Epithelial cell of umbilical artery (primary cell): ENCODE measurements at places on chromosomes 6 and 20. TPM values are rescaled to one million over a fixed set of nuclear protein-coding genes. Genes with fewer than 3 reads are reported as not detected.

MUC22 gene
- total RNA-seq = not detected in 2 replicates

CSNK2A1 gene
- 95.5 and 149 TPM in 2 replicates for total RNA-seq

LKAAEAR1 gene
- total RNA-seq = 0.97 TPM in 1 of 2 replicates, not detected in the other

MRPS18A gene
- 54.9 and 66.3 TPM in 2 replicates for total RNA-seq

PHACTR3 gene
- not detected in 2 replicates for total RNA-seq

RPS6KA2 gene
- total RNA-seq = 68.8 and 74.4 TPM in 2 replicates

NDUFAF4 gene
- 14.0 and 14.6 TPM in 2 replicates for total RNA-seq

NPBWR2 gene
- total RNA-seq = not detected in 2 replicates

SLC17A1 gene
- not detected in 2 replicates for total RNA-seq
